Stimulated activated CD8-positive, alpha-beta memory T cell treated with anti-CD3 and anti-CD28 coated beads, Interleukin-7, amount 100 ng/mL, for 4 hours (primary cell): ENCODE measurements at places on chromosomes 3 and 15.

GRCh38 chr15:78691167-78691850 lies 50.3 kb upstream of the CHRNB4 start:
- no peak for DNase-seq

- DNase-seq = no peak
Measured at GRCh38 chr3:47000922-47001730, 21.7 kb downstream of the NBEAL2 start.

- DNase-seq = no peak
Measured at GRCh38 chr3:104578558-104578957, 788.2 kb upstream of the ALCAM start.

- DNase-seq = no peak
Measured at GRCh38 chr3:98914210-98915080, 12.9 kb upstream of the DCBLD2 start.

GRCh38 chr3:77718311-77718710 lies 678.4 kb downstream of the ROBO2 start:
- DNase-seq = no peak

- no peak for DNase-seq
Measured at GRCh38 chr15:82062479-82063454, 16.9 kb upstream of the MEX3B start.

DNA sequence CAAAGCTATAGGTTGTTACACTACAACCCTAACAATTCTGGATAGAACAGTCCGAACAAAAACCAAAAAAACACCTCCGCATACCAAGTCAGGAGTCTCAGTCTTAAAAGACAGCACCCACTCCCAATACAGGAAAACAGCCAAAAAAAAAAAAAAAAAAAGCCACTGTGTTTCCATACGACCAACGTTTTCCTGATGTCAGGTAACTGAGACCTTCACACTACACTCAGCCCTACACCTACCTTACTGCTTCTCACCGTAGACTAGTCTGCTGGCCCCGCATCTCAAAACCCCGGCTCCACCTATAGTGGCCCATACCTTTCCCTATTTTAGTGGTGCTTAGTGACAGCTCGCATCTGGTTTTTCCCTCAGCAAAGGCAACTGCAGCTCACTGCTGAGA lies 339.5 kb upstream of the ADAMTS9 start:
- DNase-seq = no peak

DNA sequence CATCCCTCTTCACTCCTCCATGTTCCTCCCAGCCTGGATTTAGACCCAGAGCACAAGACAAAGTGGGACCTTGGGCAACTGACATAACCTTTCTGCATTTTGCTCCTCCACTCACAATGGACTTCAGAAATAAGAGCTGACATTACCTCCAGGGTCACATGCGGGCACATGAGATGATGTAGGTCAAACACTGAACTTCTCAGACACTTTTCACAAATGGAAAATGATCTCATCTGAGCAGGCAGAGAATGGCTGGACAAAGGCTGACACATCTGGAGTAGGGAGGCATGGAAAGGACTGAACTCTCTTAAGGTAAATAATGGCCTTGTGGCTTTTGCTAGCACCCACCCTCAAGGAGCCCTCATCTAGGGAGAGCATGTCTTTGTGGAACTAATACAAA lies 849.2 kb upstream of the CFAP20DC start:
- no peak for DNase-seq

- no peak for DNase-seq
Measured at GRCh38 chr3:113441051-113441770, at the start of gene CFAP44. TSS of gene CFAP44 (minus strand) at chr3:113441493. CDS start at chr3:113433664, 7,829 bp downstream.

- DNase-seq = no peak
Measured at GRCh38 chr3:182810574-182811268, 17.4 kb downstream of the ATP11B start.

GRCh38 chr15:56034514-56034913 lies 41.1 kb upstream of the NEDD4 start:
- DNase-seq = no peak

GRCh38 chr3:190116551-190117067 lies 4.1 kb downstream of the P3H2 start:
- DNase-seq = no peak

DNA sequence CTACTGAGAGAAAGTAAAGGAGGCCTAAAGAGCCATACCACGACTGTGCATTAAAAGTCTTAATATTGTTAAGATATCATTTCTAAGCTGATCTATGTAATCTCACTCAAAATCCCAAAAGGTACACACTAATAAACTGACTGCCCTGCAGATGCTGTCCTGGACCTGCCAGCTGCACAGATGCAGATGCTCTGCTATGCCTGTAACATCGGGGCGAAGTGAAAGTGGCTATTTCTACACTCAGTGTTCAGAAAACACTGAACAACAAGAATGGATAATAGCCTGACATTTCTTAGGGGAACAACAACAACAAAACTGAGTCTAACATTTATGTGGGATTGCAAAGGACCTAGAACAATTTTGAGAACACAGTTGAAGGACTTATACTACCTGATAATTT lies 31.9 kb downstream of the RAD18 start:
- no peak for DNase-seq

- no peak for DNase-seq
Measured at GRCh38 chr3:66738625-66739365, 238.0 kb upstream of the LRIG1 start.

- DNase-seq = no peak
Measured at GRCh38 chr3:59658274-59658673, 608.4 kb upstream of the CFAP20DC start.

DNA sequence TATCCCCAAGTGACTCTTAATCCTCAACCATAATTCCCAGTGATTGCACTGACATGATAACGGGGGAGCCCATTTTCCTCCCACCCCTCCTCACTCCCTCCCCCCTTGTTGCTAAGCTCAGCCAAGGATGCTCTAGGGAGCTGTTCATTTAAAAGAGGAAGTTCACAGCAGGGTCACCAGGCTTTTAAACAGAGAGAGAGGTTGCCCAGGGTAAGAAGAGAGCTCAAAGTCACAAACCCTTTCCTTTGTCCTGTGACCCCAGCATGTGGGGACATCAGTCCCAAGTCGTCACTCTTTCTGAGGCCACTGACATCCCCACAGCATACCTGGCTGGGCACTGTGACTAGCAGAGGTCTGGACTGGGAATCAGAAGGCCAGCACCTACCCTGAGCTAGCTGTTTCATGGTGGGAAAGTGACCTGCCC lies 144.1 kb downstream of the RORA start:
- no peak for DNase-seq

DNA sequence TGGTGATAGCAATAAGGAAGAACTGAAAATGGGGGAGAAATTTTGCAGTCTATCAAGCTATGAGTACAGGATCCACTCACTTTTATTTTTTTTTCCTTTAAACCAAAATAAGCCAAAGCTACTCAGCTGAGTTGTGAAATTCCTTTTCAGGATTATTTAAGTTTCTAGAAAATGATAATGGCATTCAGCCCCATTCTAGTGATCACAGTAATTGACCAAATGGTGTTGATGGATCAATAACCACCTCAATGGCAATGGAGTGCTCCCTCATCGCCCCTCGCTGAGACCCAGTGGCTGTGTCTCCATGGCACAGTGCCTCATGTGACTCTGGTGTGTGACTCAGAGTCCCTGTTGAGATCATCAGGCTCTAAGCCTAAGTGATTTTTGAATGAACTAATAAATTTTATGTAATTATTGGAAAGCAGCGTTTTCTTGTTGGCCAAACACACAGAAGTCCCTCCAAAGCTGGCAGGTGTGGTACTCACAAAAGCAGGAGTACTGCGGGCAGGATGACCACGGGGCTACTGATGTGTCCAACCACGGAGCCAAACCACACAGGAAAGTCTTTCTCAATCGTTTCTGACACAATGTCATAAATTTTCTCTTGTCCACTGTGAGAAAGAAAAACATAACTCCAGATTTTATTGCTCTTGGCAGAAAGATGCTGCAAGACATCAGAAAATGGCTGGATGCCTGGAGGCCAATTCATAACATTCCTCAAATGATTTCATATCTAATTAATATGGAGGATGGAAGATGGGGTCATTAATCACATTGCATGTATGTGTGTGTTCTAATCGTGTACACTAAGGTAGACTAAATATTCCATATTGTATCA lies 14.4 kb upstream of the STARD5 start:
- no peak for DNase-seq

GRCh38 chr15:70358011-70358819 lies 260.5 kb upstream of the TLE3 start:
- no peak for DNase-seq

DNA sequence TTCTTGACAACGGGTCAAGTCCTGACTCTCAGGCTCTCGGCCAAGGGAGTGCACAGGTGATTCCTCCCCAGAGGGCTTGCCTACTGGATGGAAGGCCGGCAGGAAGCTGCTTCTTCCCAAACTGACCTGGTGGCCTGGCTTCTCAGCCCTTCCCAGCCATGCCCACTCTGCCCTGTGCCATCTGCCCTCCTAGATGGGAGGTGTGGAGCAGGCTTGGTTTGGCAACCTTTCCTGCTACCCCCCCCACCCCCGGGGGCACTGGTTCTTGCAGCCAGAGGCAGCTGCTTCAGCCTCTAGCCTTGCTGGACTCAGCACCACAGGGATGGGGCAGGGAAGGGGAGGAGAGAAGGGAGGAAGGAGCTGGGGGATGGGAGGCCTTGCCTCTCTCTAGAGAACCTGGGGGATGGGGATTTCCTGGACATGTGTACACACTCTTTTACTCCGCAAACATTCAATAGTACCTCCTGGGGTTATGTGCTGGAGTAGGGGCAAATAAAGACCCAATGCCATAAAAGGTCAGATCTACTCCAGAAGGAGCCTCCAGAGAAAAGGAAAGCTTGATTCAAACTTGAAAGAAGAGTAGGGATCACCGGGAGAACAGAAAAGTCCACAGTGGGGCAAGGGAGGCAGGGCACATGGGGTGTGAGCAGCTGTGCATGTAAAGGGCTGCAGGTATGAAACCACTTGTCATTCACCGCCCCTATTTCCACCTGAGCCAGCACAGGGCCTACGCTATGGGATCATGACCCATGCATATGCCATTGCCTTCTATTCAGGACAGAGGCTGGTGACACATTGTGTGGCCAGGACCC lies 4.2 kb upstream of the DAPK2 start:
- DNase-seq = no peak
